ENCODE measurements at places on chromosomes 11 and 22.

GRCh38 chr22:24950272-24950902 is 2.1 kb upstream of the KIAA1671 start:
- DNase-seq, result no peak

GRCh38 chr11:1171985-1172728 is 14.4 kb downstream of the MUC5AC start:
- no peak for DNase-seq

- DNase-seq, result no peak
These were observed 6.6 kb upstream of the FLI1 start for GRCh38 chr11:128687321-128687720.

- no peak for DNase-seq
These were observed 6.0 kb downstream of the VSIG2 start for GRCh38 chr11:124745835-124746620.

DNA sequence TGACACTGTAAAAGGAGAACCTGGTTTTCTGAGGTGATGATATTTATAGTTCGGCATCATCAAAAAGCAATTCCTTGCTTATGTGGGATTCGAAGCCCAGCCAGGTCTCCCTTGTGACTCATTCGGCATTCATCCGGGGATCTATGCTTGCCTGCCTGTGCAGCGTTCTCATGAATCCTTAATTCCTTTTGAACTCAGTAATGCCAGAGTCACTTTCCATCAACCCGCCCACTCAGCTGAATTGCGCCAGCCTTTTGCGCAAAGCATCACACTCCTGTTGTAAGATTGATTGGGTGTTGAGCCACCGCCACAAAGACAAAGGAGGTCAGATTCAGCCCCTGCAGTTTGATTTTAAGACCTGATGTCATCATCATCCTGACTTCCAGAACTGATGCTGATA is 128.6 kb downstream of the SLC17A6 start:
- no peak for DNase-seq

DNA sequence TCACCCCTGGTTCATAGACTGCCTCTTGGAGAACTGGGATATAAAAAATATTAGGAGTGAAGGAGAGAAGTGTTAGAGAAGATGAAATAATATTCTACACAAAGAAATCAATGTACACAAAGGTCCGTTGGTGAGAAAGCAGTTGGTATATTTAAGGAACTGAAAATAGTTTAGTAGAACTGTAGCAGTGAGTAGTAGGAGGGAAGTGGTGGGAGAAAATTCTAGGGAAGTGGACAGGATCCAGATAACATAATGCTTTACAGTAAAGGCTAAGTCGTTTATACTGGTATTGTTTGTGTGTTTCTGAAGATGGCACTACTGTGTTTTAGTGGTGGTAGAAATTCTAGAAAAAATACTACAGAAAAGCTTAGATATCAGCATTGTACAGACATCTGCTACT is 120.8 kb upstream of the CHORDC1 start:
- DNase-seq, result no peak

- DNase-seq, result no peak
These were observed 23.3 kb downstream of the SAMM50 start for GRCh38 chr22:43978558-43978957.

- DNase-seq, result no peak
These were observed 3.4 kb downstream of the CDON start for GRCh38 chr11:126059238-126059781.

DNA sequence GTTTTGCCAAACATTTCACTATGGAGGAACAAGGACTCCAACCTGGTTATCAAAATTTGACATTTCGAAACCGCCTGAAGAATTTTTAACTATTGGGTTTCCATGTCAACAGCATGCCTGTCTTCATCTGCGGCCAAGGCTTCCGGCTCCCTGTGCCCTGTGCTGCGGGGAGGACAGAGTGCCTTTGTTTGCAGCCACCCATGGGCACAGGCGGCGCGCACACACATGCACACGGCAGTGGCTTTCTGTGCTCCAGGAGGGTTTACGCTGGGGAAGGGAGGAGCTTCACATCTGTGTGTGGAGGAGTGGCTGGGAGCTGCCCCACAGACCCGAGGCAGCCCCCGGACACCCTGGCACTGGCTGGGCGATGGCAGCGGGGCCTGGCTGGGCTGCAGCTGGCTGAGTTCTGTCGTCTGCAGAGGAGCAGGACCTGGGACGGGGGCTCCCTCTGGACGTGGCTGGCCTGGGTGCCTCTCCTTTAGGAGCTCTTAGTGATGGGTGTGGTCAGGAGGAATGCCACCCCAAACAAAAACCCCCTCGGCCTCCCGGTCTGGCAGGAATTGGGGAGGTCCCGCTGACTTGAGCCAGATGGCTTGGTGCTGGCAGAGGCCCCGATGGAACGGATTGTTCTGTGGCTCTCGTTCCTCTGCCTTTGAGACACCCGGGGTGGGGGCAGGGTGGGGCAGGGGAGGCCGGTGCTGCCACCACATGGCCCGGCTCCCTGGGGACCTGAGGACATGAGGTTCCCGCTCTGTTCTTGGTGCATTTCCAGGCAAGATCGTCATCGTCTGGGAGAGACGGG is 1290.9 kb downstream of the BRD1 start:
- no peak for DNase-seq

DNA sequence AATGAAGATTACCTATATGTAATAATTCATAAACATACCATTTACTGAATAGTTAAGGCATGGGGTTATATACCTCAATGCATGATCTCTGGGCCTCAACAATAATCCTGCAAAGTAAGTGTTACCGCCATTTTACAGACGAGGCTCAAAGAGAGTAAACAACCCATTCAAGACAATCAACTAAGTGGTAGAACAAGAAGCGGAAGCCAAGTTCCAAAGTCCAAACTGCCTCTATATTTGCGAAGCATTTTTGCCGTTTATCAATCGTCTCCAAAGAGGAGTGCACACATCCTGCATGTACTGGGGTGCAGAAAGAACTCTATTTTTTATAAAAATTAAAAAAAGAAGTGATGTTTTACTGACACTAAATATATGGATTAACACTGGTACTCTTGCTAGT is 27.5 kb upstream of the P4HA3 start:
- no peak for DNase-seq

DNA sequence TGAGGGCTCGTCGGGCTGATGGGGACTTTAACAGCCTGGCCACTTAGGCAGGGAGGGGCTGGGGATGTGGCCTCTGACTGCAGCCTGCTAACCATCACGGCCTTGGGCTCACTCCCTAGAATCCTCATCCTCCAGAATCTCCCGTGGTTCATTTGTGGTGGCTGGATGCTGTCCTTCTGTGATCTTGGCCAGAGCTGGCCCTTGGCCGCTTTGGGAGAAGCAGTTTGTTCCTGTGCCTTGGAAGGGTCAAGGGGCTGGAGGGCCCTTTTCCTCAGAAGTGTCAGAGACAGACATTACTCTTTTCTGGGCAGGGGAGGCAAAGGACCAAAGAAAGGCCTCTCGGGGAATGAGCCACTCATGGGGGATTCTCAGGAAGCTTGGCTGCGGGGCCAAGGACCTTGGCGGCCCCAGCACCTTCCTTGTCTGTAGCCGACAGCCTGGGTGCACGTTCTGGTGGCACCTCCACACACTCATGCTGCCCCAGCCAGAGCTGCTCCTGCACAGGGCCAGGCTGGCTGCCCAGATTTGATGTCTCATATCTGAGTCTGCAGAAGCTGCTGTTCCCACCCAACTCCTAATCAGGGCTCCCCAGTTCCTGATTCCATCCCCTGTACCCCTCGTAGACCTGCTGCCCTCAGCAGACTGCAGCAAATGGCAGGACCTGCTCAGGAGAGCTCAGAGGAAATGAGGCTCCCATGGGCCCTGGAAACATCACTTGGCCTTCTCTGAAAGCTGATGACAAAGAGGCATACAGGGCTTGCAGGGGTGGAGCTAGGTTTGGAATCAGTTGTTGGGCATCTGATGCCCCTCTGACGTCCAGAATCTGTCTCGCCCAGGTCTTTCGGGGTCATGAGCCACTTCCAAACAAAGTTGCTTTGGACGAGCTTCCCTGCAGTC is 107.7 kb downstream of the CTTN start:
- DNase-seq, result no peak

- DNase-seq, result no peak
These were observed 13.2 kb downstream of the CRTAM start for GRCh38 chr11:122851366-122851966.

GRCh38 chr11:44729063-44729462 is 2.3 kb downstream of the TSPAN18 start:
- no peak for DNase-seq

GRCh38 chr11:74636630-74637184 is 44.3 kb downstream of the POLD3 start:
- no peak for DNase-seq

GRCh38 chr22:48353116-48353947 is 1474.3 kb downstream of the BRD1 start:
- no peak for DNase-seq

DNA sequence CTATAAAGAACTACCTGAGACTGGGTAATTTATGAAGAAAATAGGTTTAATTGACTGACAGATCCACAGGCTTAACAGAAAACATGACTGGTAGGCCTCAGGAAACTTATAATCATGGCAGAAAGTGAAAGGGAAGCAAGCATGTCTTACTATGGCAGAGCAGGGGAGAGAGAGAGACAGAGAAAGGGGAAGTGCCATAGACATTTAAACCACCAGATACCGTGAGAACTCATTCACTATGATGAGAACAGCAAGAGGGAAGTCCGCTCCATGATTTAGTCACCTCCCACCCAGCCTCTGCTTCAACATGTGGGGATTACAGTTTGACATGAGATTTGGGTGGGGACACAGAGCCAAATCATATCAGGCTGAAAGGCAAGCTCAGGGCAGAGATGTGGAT is 327.1 kb upstream of the DDI1 start:
- no peak for DNase-seq

DNA sequence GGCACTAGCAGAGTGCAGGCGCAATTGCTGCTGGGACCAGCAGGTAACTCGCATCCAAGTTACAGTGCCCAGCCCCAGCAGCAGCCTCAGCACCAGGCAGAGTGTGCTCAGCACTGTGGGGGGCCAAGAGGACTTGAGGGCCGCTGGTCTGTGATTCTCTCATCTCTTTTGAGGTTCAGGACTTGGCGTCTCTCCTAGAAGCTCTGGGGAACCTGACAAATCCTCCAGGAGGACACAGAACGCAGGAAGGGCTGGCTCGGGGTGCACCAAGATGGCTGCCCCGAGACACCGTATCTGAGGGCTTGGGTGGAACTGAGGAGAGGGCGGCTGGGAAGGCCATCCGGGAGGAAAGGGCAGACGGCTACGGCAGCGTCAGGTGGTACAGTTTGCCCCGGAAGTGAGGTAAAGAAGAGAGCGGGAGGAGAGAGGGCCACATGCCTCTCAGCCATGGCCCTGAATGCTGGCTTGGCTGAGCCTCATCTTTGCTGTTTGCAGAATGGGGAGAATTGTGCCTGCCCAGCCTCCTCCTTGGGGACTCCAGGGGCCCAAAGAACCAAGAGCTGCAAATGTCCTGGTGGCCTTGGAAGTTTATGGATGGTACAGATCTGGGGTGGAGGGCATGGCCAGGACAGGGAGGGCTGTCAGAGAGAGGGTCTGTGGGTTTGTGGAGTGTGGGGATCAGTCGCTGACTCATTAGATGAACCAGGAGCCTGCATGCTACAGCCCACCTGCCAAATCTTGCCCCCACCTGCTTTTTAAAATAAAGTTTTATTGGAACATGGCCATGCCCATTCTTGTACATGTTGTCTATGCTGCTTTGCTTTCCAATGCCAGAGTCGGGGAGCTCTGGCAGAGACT is 78.0 kb downstream of the MYEOV start:
- DNase-seq, result no peak

DNA sequence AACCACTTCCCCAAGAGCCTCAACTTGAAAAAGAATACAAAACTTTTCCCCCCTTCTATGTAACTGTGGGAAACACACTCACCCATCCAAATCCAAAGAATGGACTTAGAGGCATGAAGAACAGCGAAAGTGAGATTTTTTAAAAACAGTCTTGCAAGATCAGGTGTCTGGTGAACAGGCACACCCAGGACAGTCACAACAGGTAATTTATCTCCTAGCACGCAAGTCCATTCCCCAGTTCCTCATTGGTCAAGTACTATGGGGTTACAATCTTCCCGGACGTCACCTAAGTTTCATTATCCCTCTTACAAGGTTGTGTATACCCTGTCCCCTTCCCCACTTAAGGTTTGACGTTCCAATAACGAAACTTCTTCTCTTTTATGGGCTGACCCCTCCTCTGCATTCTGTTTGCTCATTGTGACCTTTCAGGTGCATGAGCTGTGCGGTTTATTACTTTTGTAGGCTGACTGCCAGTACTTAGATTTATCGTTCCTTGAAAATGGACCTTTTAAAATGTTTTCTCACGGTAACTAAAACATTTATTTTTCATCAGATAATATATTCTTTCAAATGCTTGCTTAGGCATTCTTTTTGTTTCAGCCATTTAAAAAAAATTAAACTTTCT is 1401.9 kb downstream of the FAM181B start:
- DNase-seq, result no peak

DNA sequence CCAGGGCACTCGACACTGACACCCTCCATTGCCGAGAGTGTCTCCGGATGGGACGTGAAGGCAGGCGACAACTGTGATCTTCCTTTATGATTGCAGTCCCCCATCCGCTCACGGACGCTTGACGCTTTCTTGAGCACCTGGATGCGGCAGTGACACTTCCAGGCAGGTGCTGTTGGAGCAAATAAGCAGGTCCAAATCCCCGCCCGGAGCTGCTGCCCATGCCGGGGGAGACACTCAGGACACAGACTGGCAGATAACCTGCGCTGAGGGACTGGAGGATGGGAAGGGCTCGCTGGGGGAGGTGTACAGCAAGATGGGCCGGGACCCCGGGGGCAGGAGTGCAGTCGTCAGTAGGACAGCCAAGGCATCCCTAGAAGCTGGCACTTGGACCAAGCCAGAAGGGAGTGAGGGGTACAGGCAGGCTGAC is 1403.5 kb downstream of the BRD1 start:
- no peak for DNase-seq

DNA sequence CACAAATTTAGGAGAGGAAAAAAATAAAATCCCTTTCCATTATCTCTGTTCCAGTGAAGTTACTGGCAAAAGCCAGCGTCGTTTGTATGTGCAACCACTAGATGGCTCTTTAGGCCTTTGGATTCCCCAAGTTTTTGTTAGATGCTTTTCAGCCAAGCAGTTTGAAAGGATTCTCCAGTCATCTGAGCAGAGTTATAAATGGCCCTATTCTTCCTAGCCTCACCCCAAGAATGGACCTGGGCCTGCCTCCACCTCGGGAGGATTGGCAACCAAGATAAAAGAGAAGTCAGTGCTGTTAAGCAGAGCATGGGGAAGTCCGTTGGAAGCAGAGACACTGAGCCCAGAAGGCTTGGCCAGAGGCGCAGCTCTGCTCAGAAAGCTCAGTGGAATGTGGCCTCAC is 15.4 kb downstream of the FAM181B start:
- no peak for DNase-seq

- peak; percentile 86 for DNase-seq
These were observed 76.0 kb downstream of the TRIM29 start for GRCh38 chr11:120061761-120062560.

Measured in mesothelial cell of epicardium (in vitro differentiated cells).